GM12864 (cell line): ENCODE measurements at places on chromosomes 1 and 21.

DNA sequence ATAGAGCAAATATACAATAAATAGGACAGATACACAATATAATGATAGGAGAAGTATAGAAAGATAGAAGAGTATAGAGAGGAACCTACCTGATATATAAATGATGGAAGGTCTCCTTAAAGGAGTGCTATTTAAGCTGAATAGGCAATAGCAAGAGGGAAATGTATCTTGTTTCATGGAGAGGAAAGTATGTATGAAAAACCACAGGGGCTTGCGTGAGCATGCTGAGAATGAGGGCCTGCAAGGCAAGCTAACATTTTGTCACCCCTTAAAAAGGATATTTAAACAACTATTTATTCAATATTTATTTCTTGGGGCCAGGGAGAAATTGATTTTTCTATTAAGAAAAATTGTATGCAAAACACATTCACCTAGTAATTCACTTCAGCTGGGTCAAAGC is 150.9 kb upstream of the ZRANB2 start:
- no peak for DNase-seq

GRCh38 chr1:24003331-24003972 is 23.3 kb upstream of the SRSF10 start:
- DNase-seq: no peak

- DNase-seq: no peak
These were observed 149.9 kb upstream of the CAMK1G start for GRCh38 chr1:209433649-209434031.

DNA sequence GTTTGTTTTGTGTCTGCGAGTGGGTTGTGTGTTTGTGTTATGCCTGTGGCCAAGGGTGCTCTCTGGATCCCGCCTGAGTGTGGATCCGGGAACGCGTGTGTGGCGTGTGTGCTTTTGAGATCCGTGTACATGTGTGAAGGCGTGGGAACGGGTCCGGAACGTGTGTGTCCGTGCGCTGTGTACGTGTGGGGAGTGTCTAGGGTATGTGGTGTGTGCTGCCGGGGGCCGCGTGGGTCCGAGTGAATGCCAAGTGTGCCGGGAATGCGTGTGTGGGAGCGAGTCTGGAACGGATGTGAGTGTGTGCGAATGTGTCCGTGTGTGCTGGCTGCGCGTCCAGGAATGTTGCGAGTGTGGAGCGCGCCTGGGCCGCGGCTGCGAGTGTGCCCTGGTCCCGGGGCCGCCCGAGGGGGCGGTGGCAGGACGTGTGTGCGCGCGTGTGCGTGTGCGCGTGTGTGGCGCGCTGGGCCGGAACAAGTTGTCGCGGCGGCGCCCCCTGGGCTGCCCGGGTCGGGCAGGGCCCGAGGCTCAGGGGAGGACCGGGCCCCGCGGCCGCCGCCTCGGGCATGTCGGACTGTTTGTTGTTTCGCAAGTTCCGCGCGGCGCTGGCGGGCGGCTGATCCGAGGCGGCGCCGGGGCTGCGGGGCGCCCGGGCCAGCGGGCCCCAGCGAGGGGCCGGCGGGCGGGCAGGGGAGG is 953 bp downstream of the PTPRU start:
- DNase-seq: no peak

- no peak for DNase-seq
These were observed 66.2 kb downstream of the ARHGEF16 start for GRCh38 chr1:3520419-3521378.

DNA sequence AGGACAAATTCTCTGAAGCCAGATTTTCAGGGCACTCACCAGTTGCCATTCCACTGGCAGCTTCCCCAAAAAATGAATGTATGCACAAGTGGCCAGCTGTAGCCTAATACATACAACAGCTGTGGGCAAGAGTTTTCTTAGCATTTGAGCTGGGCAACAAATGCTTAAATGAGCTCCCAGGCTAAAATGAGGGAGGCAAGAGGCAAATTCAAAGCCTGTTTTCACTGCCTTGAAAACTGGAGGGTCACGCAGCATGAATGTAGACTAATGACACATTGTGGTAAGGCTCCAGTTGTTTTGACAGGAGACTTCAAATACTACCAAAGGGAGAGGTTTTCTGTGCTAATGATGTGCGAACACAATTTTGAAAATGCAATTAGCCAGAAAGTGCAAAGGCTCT is 88.2 kb downstream of the TIAM1 start:
- DNase-seq: no peak

GRCh38 chr1:66271216-66271903 is 262.6 kb upstream of the SGIP1 start:
- DNase-seq: no peak

GRCh38 chr1:11198851-11199594 is 9.9 kb downstream of the ANGPTL7 start:
- DNase-seq: no peak

DNA sequence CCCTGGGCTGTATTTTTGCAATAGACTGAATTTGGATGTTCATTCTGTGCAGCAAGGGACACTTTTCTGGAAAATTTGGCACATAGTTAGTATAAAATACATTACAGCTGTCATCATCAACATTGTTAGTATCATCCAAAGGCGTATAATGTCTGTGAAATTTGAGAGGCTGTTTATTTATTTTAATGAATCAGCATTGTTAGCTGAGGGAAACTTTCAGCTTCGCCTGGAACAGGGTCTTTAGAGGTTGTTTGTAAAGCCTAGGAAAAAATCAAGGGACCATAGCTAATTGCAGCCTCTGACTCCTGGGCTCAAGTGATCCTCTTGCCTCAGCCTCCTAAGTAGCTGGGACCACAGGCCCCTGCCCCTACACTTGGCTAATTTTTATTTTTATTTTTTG is 106.8 kb upstream of the USP24 start:
- DNase-seq: no peak

- DNase-seq: no peak
These were observed 54.3 kb downstream of the ST6GALNAC5 start for GRCh38 chr1:76921590-76921989.

GRCh38 chr21:37675202-37675801 is 241.0 kb downstream of the KCNJ6 start:
- peak; percentile 7 for DNase-seq

DNA sequence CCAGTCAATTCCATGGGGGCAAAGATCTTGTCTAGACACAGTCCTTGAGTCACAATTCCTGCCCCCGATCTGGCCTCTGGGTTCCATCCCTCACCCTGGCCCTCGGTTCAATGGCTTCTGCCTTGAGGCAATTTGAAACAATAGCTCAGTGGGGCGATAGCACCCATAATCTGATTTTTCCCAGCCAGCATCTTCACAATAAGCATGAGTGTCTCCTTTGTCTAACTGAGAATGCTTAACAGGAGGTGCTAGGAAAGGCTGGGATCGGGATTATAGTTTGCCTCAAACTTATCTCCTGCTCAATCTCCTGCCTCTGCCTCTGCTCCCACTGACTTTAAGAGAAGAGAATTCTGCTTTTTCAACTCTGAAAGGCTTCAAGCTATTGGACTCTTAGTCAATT is 293.9 kb upstream of the PROX1 start:
- DNase-seq: no peak

DNA sequence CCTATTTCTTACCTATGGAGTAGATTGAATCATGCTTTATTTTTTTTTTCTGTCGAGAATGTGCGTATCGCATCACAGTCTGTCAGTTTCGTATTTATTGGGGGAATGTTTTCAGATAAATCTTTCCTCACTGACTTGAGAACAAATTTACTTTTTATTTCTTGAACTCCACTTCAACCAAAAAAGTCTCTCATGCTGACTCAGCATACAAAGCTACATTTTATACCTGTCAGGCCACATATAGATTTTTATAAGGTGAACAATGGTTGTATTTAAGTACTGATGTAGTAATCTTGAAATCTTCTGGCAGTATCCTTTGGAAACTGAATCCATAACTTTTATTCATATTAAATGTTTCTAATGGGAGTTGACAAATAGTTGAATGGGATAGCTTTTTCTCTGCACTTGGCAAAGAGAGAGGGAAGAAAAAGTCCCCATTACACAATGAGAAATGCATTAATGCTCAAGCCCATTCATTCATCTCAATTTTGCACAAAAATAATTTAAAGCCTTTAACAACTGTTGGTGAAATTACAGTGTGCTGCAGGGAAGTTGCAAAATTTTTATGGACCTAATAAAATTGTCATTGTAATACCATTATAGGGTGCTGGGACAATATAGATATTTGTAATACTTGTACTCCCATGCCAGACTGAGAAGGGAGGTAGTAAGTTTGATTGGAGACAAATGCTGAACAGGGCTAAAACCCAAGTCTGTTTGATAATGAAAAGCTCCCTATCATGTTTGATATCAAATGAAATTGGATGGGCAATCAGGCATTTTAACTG is 367.6 kb downstream of the HLX start:
- DNase-seq: no peak

- no peak for DNase-seq
These were observed 64.8 kb downstream of the ALPL start for GRCh38 chr1:21573971-21574465.

- no peak for DNase-seq
These were observed 1.2 kb upstream of the DENND1B start for GRCh38 chr1:197776351-197777105.

- DNase-seq: no peak
These were observed 150.1 kb downstream of the CDC7 start for GRCh38 chr1:91650764-91651163.

- no peak for DNase-seq
These were observed 2.8 kb downstream of the ZBTB8OS start for GRCh38 chr1:32647308-32648134.

GRCh38 chr1:179876300-179876715 is 1.3 kb downstream of the TOR1AIP2 start:
- DNase-seq: no peak

- no peak for DNase-seq
These were observed 38.7 kb upstream of the COL24A1 start for GRCh38 chr1:86195281-86195680.
